Heart right ventricle (tissue), 16 donors: ENCODE measurements at places on chromosomes 3 and 15. TPM values are rescaled to one million over a fixed set of nuclear protein-coding genes. Genes with fewer than 3 reads are reported as not detected.

DNA sequence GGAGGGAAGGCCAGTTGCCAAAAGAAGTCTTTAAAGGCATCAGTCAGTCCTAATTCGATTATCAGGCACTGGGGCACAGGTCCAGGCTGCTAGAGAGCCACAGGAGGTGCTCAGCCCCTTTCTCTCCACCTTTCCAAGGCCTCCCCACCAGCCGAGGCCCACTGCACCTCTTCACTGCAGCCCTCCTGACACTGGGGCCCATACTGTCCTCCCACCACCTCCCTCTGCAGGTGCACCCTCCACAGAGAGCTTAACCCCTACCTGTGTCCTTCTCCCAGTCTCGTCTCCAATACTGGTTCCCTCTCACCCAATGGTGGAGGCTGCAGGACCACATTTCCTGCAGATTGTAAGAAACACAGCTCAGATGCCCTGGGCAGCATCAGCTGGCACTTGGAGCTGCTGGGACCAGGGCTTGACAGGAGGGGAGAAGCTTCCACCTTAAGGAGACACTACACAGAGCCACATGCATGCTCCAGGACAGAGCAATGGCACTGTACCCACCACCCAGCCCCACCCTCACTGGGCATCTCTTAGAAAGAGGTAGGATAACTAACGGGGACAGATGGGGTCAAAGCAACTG lies 81.6 kb upstream of the PRR20G start:
- no peak for DNase-seq

GRCh38 chr3:85090495-85090894 lies 131.7 kb downstream of the CADM2 start:
- DNase-seq, result no peak

The C3orf20 gene
- polyA plus RNA-seq, result not detected

The IL12A gene
- not detected for polyA plus RNA-seq

- DNase-seq, result peak; percentile 38
Observed at GRCh38 chr15:31758126-31758525, 272.2 kb upstream of the CHRNA7 start.

- DNase-seq, result no peak
Observed at GRCh38 chr15:70301396-70301795, 203.7 kb upstream of the TLE3 start.

DNA sequence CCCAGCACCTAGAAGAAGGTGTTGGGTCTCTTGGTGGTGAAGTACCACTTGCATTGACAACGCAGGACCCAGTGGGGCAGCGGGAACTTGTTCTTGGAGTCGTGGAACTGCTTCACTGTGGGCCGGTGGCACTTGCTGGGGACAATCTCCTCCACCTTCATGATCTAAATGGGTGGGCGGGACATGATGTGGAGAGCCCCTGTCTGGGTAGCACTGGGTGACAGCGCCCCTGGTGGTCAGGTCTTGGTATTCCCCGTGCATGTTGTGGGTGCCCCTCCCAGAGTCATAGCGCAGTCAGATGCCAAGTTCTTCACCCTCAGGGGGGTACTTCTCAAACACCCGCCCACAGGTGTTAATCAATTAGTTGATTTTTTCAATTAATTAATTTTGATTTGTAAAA lies 60.2 kb downstream of the AGBL1 start:
- no peak for DNase-seq

- DNase-seq, result no peak
Observed at GRCh38 chr3:14188041-14188754, 9.6 kb downstream of the LSM3 start.

The PLA2G4E gene
- polyA plus RNA-seq, result 0.07 TPM

- no peak for DNase-seq
Observed at GRCh38 chr15:68434021-68434420, 2.1 kb upstream of the ITGA11 start.

DNA sequence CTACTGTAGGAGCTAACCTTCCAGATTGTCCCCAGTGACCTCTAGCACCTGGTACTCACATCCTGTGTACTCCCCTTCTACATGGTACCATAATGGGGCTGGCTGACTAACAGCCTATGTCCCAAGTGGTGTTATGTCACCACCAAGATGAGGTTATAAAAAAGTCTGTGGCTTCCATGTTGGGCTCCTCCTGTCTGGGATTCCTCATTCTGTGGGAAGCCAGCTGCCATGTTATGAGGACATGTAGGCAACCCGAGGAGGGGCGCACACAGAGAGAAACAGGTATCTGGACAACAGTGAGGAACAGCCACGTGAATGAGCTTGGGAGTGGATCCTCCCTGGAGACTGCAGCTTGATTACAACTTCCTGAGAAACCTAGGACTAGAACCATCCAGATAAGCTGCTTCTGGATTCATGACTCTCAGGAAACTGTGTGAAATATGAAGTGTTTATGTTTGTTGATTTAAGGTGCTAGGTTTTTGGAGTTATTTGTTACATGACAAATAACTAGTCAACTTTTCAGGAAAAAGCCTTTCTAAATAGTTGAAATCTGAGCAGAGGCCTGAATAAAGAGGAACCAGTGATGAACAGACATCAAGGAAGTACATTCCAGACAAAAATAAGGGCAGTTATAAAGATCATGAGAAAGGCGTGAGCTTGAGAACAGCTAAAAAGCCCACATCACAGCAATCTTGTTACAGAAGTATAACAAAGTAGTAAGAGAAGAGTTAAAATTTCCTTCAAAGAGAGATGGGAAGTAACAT lies 21.7 kb downstream of the GOLIM4 start:
- no peak for DNase-seq

The AADACL2 gene
- polyA plus RNA-seq, result not detected

GRCh38 chr15:85047271-85047948 lies 65.8 kb downstream of the PDE8A start:
- peak; percentile 85 for DNase-seq

GRCh38 chr3:189324538-189325138 lies 152.9 kb downstream of the TPRG1 start:
- DNase-seq, result peak; percentile 5

DNA sequence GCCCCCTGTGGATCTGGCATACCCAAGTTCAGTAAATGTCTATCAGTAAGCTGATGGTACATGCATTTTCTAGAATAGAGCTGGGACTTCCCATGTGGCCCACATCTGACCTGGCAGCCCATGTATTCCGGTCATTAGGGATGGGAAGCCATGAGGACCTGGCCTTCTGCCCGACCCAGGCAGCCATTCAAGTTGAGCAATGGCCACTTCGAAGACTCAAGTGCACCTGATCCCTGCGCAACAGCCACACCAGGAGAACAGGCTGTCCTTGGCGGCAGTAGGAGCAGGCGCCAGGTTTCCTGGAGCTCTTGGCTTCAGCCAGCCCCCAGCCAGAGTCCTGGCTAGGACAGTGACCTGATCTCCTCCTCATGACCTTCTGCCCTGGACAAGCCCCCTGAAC lies 14.6 kb downstream of the HEMK1 start:
- peak; percentile 83 for DNase-seq

The SFMBT1 gene
- polyA plus RNA-seq, result 3.1 TPM

- DNase-seq, result no peak
Observed at GRCh38 chr3:150359381-150359780, 48.7 kb upstream of the TSC22D2 start.

The HDAC11 gene
- polyA plus RNA-seq, result 21.7 TPM

The LIPC gene
- polyA plus RNA-seq, result 0.22 TPM

- DNase-seq, result no peak
Observed at GRCh38 chr3:114499976-114500375, 206.1 kb downstream of the TIGIT start.

GRCh38 chr3:123036352-123037014 lies 8.9 kb upstream of the SEMA5B start:
- DNase-seq, result no peak

The ISL2 gene
- polyA plus RNA-seq, result not detected

DNA sequence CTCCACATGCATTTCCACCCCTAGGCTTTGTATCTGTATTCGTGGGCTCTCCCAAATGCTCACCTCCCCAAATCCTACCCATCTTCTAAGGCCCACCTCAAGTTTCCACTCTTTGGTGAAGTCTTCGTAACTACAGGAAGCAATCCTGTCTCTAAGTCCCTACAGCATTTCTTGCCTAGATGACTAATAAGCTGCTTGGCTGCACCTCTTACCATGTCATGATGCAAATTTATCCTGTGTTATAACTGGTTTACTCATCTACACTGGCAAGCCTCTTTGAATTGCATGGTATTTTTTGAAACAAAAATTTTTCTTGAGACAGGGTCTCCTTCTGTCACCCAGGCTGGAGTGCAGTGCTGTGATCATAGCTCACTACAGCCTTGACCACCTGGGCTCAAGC lies 73.3 kb downstream of the SETMAR start:
- no peak for DNase-seq

The AGTR1 gene
- polyA plus RNA-seq, result 4.5 TPM

- DNase-seq, result no peak
Observed at GRCh38 chr3:120742849-120743365, 363 bp downstream of the GTF2E1 start.

- no peak for DNase-seq
Observed at GRCh38 chr3:169929830-169930519, 18.6 kb downstream of the SAMD7 start.

The SCAANT1 gene
- polyA plus RNA-seq, result not detected

DNA sequence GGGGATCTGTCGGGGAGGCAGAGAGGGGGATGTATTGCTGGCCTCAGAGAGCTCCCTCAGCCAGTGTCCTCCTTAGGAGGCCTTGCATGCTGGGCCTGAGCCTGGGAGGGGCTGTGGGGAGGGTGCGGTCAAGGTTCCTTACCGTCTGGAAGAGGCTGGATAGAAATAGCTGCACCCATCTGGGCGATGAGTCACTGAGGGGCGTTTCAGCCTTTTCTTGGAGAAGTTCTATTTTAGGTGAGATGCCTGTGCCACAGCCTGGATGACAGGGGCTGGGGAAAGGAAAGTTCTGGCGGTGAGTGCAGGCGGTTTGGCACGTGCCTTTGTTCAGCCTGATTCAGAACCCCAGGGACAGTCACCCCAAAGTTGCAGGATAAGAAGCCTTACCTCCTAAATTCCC lies 35.7 kb upstream of the APEH start:
- DNase-seq, result no peak

DNA sequence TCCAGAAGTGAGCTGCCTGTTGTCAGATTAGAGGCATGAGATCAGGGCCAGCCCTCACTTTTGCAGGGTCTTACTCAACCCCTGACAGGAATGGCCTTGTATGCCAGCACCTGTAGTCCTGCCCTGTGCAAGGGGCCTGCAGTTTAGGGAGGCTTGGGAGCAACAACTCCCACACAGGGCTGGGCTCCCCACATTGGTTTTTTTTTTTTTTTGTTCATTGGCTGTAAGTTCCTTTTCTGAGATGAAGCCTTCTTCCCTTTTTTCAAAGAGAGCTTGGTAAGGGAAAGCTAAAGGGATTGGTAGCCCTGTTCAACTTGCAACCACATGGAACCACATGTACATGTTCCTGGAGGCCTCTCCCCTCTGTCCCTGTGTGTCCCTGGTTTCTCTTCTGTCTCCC lies 46.4 kb downstream of the TNFAIP8L3 start:
- no peak for DNase-seq

DNA sequence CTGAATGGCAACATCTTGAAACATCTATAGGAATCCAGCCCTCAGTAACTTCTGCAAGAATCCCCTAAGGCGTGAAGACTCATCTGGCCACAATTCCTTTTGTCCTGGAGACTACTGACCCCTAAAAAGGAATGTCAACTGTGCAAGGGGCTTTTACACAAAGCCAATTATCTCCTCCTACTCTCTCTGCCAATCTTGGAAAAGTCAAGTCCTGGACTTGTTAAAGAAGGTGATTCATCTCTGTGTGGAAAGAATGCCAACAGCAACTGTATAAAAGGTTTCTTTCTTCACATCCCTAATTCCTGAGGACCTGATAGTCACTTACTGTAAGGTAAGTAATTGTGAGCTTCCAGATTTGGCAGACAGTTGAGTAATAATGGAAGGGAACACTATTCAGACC lies 22.3 kb downstream of the THRB start:
- DNase-seq, result no peak

The OPA1 gene
- 28.9 TPM for polyA plus RNA-seq

GRCh38 chr15:47652328-47652727 lies 65.0 kb upstream of the SEMA6D start:
- DNase-seq, result no peak

The MAP3K13 gene
- polyA plus RNA-seq, result 9.8 TPM

GRCh38 chr3:10950476-10951294 lies 41.9 kb upstream of the SLC6A1 start:
- DNase-seq, result no peak

- DNase-seq, result no peak
Observed at GRCh38 chr3:168267179-168267578, 171.5 kb upstream of the GOLIM4 start.
